CD4-positive, alpha-beta T cell treated with Interleukin-10 for 1 hour (primary cell): ENCODE measurements at places on chromosomes 5 and 9.

GRCh38 chr9:4987961-4988421, 2.9 kb downstream of the JAK2 start:
- DNase-seq: peak; percentile 75

GRCh38 chr5:133691448-133691847, 79.1 kb upstream of the FSTL4 start:
- no peak for DNase-seq

DNA sequence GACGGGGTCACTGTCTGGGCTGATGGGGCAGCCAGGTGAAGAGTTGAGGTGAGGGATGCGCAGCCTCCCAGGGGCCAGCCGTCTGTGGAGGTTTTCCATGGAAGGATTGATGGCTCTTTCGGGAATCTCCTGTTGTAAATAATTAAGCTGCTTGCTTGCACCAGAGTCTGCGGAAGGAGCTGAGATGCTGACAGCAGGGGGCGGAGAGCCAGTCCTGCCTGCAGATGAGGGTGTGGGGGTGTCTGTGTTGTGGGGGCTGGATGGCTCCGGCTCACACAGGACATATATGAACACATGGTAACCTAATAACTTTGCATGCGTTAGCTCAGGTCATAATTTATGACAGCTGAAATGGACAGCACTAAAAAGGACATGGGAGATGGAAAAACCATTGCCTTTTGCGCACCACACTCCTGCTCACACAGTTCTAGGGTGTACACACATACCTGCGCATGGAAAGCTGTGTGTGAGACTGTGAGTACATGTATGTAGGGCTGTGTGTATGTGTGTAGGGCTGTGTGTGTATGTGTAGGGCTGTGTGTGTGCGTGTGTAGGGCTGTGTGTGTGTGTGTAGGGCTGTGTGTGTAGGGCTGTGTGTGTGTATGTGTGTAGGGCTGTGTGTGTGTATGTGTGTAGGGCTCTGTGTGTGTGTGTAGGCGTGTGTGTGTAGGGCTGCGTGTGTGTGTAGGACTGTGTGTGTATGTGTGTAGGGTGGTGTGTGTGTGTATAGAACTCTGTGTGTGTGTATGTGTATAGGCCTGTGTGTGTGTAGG, 36.8 kb upstream of the SEMA4D start:
- no peak for DNase-seq

- DNase-seq: no peak
Observed at GRCh38 chr5:55481293-55481855, 53.4 kb downstream of the PLPP1 start.

DNA sequence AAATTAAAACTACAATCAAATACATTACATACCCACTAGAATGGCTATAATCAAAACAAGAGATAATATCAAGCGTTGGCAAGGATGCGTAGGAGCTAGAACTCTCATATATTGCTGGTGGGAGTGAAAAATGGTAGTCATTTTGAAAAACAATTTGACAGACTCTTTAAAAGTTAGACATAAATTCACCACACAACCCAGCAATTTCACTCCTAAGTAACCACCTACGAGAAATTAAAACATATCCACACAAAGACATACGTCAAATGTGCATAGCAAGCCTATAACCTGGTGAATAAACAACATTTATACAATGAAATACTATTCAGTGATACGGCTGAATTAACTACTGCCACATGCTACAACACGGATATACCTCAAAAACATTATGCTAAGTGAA, 44.7 kb downstream of the GKAP1 start:
- no peak for DNase-seq

DNA sequence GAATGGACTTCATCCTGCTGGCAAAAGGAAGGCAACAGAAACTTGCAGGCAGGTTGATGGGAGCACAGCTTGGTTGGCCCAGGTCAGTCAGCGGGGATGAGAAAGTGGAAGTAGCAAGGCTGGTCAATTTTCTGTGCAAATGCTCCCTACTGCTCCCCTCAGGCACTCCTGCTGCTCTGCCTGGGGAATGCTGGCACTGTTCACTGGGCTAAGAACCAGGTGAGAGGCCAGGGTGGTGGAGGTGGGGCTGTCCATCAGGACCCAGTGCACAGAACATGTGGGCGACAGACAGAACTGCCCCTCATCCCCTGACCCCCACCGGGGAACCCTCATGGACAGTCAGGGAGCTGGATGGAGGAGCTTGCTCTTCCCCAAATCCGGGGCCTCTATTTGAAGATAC, 593.1 kb downstream of the IRX1 start:
- DNase-seq: no peak

- DNase-seq: peak; percentile 17
Observed at GRCh38 chr9:85290019-85290418, 451.7 kb downstream of the AGTPBP1 start.

- DNase-seq: no peak
Observed at GRCh38 chr5:141508798-141509611, 20.1 kb downstream of the PCDHGC5 start.

DNA sequence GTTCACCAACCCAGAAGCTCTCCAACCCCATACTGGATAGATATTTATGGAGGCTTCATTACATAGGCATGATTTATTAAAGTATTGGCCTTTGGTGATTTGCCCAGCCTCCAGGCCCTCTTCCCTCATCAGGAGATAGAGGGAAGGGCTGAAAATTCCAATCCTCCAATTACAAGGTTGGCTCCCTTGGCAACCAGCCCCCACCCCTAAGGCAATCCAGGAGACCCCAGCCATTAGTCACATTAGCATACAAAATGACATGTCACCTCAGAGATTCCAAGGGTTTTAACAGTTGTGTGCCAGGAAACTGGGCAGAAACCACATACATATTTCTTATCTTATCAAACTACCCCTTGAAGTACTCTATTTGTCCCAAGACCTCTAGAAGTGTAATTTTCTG, 210.0 kb downstream of the HINT1 start:
- no peak for DNase-seq

DNA sequence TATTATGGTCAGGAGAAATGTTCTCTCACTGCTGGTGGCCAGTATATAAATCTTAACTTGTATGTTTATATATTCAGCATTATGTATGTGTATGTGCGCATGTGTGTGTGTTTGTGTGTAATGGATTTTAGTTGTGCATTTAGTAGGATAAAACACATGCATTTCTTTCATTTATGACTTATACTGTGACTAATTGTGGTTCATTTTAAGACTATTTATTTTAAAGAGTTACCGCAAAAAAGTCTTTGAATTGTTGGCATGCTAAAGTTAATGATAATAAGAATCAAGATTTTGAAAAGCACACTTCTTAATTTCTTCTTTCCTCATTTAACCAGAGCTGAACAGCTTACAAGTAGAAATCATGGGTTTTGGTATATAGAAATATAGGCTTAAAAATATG, 60.9 kb downstream of the RAI14 start:
- no peak for DNase-seq

DNA sequence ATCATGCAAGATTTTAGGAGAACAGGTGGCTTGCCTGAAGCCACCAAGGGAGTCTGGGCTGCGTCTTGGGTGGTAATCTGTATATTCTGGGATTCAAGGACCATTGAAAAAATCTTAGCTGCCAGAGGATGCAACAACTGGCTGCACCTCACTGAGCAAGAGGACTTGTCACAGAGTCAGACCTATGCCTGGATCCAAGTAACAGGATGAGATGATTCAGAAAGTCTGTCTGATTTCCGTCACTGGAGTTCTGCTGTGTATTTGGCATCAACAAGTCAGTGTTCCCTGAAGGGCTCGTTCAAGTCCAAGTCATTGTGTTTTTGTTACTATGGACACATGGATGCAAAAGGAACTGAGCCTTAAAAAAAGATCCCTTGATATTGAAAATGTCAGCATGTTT, 37.8 kb upstream of the CARTPT start:
- no peak for DNase-seq

- no peak for DNase-seq
Observed at GRCh38 chr5:27466959-27467358, 428.6 kb upstream of the CDH9 start.

GRCh38 chr9:132622159-132622558, 39.8 kb downstream of the BARHL1 start:
- no peak for DNase-seq

GRCh38 chr5:79263-79662, 12.7 kb upstream of the PLEKHG4B start:
- no peak for DNase-seq

GRCh38 chr5:36694351-36694750, 87.9 kb downstream of the SLC1A3 start:
- no peak for DNase-seq

- peak; percentile 26 for DNase-seq
Observed at GRCh38 chr5:39461007-39461682, 36.4 kb upstream of the DAB2 start.
